ENCODE measurements at places on chromosomes 13 and 19.
A peak's percentile ranks its signal among the peaks of the same experiment; 100 is the strongest.

DNA sequence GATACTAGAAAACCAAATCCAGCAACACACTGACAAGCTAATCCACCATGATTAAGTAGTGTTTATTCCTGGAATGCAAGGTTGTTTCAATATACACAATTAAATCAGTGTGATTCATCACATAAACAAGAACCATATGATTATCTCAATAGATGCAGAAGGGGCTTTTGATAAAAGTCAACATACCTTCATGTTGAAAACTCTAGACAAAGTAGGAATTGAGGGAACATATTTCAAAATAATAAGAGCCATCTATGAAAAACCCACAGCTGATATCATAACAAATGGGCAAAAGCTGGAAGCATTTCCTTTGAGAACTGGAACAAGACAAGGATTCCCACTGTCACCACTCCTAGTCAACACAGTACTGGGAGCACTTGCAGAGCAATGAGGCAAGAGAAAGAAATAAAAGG is 213.6 kb upstream of the CSNK1A1L start:
- H3K4me1 ChIP-seq = no peaks in the 10 kb centered on the region
- H3K27me3 ChIP-seq = no peaks in the 10 kb centered on the region
- H3K4me3 ChIP-seq = no peak overlapping the region
- no peaks in the 10 kb centered on the region for H3K36me3 ChIP-seq
- no peak overlapping the region for H3K27ac ChIP-seq
- DNase-seq = no peak

DNA sequence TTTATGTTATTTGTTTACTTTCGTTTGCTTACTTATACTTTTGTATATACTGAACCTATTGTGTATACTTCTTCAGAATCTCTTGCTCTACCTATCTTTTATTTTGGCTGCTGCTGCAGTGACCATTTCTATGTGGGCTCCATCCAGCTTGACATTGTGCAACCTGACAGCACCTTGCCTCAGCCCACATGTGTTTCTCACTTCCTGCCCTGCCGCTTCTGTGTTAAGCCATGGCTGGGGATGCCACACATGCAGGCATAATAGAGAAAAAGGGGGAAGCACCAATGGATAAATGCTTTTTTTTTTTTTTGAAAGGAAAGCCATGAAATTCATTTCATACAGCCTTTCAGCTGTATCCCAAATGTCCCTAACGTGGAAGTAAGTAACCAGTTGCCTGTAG is 147.6 kb downstream of the RBM26 start:
- no peak overlapping the region for H3K27ac ChIP-seq
- no peak for DNase-seq
- H3K4me3 ChIP-seq = no peak overlapping the region
- H3K27me3 ChIP-seq = no peaks in the 10 kb centered on the region
- H3K4me1 ChIP-seq = no peaks in the 10 kb centered on the region

DNA sequence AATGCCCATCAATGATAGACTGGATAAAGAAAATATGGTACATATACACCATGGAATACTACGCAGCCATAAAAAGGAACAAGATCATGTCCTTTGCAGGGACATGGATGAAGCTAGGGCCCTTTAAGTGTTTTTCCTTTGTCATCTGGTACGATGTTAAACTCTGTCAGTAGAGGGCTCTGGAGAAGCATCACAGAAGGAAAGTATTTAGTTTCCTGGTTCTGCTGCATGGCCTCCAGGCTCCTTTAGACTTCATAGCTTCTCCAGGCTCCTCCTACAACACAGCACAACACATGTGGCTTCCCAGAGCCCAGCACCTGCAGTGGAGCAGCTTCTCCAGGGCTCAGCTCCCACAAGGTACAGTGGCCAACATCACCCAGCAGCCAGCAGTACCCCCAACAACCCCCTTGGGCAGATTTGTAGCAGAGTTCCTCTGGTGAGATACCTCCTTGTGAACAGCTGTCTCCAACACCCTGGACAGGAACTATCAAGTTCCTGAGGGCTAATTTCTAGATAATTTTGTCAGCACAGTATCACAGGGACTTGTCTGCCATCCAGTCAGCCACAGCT is 63.4 kb downstream of the KCTD12 start:
- no peak for DNase-seq
- H3K36me3 ChIP-seq = no peaks in the 10 kb centered on the region
- H3K27me3 ChIP-seq = no peaks in the 10 kb centered on the region
- no peak overlapping the region for H3K27ac ChIP-seq
- peaks cover 4% of the 10 kb centered on the region for H3K4me1 ChIP-seq
- H3K4me3 ChIP-seq = no peak overlapping the region

GRCh38 chr13:112981451-112981850 is 12.4 kb downstream of the MCF2L start:
- no peaks in the 10 kb centered on the region for H3K27me3 ChIP-seq
- H3K4me3 ChIP-seq = no peak overlapping the region
- DNase-seq = no peak
- H3K36me3 ChIP-seq = no peaks in the 10 kb centered on the region
- H3K4me1 ChIP-seq = peaks cover 4% of the 10 kb centered on the region

- H3K4me1 ChIP-seq = peaks cover 15% of the 10 kb centered on the region
- no peak overlapping the region for H3K27ac ChIP-seq
- H3K4me3 ChIP-seq = no peak overlapping the region
- no peak for DNase-seq
- no peaks in the 10 kb centered on the region for H3K27me3 ChIP-seq
These were observed 268.8 kb downstream of the DLEU7 start for GRCh38 chr13:50574731-50575130.

DNA sequence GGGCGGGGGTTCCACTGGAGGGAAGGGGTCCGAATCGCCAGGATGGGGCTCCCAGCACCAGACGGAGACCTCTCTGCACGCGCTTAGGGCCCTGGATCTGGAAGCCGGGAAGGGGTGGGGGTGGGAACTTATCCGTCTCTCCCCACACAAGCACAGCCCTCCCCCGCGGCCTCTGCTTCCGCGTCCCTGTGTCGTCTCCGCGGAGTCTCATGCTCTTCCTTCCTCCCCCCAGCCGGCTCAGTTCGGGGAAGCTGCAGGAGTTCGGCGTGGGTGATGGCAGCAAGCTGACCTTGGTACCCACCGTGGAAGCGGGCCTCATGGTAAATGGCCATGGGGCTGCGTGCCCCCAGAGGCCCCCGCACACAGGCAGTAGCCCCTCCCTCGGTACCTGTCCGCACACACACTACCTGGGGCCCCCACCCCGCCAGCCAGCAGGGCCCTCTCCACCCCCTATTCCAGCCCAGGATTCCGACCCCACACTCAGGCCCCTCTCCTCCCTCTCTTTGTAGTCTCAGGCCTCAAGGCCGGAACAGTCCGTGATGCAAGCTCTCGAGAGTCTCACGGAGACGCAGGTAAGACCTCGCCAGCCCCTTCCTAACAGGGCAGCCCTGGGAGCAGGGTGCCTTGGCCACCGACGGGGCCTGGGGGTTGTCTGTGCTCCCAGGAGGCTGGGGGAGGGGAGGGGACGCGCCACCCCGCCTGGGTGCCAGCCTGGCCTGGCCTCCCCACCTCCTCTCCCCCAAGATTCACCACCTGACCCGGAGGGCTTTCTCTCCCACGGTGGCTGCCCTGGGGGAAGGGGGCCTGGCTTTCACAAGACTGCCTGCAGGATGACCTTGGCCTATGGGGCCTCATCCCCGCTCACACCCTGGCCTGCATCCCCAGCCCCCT is 3.2 kb downstream of the MIDN start:
- peak; percentile 82 for DNase-seq
- peaks cover 30% of the 10 kb centered on the region for H3K36me3 ChIP-seq
- H3K27me3 ChIP-seq = no peaks in the 10 kb centered on the region
- peaks cover 11% of the 10 kb centered on the region for H3K4me1 ChIP-seq

DNA sequence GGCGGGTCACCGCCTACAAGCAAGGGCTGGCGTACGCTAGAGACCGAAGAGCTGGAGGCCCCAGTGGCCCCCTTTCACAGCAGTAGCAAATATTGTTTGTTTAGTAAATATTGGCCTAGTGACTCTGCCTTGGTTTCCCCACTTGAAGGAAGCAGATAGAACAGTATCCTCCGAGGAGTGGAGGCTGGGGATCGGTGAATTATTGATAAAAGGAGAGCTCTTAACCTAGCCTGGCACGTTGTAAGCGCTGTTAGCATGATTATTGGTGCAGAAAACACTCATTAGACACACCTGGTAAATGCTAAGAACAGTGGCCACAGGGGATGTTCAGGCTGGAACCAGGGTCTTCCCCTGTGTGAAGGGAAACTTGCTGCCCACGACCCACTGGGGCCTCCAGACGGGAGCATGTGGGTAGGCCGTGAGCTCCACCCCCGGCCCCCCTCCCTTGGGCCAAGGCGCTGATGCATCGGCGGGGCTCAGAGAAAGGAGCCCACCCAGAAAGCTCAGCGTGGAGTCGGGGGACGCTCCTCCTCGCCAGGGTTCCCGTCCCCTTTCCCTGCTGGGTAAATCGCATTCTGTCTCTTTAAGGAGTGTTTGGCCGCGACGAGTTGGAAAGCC is 2.3 kb downstream of the IER2 start:
- DNase-seq = no peak
- H3K36me3 ChIP-seq = no peaks in the 10 kb centered on the region
- H3K4me1 ChIP-seq = peaks cover 16% of the 10 kb centered on the region
- H3K4me3 ChIP-seq = peak overlapping the region; percentile 42
- peak overlapping the region; percentile 97 for H3K27ac ChIP-seq
- no peaks in the 10 kb centered on the region for H3K27me3 ChIP-seq

GRCh38 chr19:33124207-33125098 is 7.5 kb upstream of the WDR88 start:
- peak overlapping the region; percentile 22 for H3K27ac ChIP-seq
- H3K36me3 ChIP-seq = peaks cover 17% of the 10 kb centered on the region
- no peaks in the 10 kb centered on the region for H3K27me3 ChIP-seq
- H3K4me3 ChIP-seq = no peak overlapping the region
- no peaks in the 10 kb centered on the region for H3K4me1 ChIP-seq

DNA sequence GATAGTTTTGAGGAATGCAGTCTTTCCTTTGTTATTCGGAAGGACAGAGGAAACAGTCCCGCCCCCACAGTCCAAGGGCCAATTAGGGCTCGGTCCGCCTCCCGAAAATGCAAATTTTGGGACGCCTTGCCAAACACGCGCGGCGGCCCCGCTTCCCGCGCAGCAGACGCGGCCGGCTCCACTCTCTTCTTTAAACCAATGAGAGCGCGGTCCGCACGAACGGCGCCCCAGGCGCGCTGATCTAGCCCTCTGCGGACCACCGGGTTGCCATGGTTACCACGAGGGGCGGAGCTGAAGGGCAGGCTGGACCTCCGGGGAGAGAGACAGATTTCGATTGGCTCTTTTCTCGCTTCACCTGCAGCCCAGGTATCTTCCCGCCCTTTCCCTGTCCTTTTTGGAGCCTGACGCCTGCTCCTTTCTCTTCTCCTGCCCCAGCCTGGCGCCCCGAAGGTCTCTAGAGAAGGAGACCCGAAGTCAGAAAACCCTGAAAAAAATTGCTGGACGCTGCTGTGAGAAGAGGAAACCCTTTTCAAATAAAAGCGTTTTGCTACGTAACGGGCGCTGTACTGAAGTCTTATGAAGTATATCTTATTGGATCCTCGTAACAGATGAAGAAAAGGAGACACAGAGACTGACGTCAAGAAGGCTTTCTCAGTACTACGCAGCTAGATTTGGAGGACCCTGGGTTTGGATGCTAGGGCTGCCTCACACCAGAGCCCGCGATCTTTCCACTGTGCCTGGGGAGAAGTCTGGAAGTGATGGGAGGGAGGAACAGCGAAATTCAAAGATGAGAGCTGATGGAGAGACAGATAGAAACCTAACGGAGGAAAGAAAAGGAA is 2.0 kb downstream of the PTH2 start:
- H3K27ac ChIP-seq = no peak overlapping the region
- H3K36me3 ChIP-seq = no peaks in the 10 kb centered on the region
- H3K4me1 ChIP-seq = peaks cover 15% of the 10 kb centered on the region
- DNase-seq = peak; percentile 81
- no peak overlapping the region for H3K4me3 ChIP-seq

- peaks cover 88% of the 10 kb centered on the region for H3K36me3 ChIP-seq
- H3K4me1 ChIP-seq = peaks cover 12% of the 10 kb centered on the region
- DNase-seq = peak; percentile 51
- no peak overlapping the region for H3K4me3 ChIP-seq
These were observed 12.1 kb downstream of the HNRNPUL1 start for GRCh38 chr19:41276231-41276630.

DNA sequence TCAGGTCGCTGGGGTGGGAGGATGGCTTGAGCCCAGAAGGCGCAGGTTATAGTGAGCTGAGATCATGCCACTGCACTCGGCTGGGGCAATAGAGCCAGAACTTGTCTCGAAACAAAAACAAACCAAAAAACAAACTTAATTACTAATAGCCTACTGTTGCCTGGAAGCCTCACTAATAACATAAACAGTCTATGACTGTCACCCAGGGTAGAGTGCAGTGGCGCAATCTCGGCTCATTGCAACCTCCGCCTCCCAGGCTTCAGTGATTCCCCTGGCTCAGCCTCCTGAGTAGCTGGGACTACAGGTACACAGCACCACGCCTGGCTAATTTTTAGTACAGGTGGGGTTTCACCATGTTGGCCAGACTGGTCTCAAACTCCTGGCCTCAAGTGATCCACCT is 18.0 kb downstream of the CATSPERD start:
- H3K36me3 ChIP-seq = no peaks in the 10 kb centered on the region
- H3K4me1 ChIP-seq = no peaks in the 10 kb centered on the region
- H3K27ac ChIP-seq = no peak overlapping the region
- no peak for DNase-seq
- no peaks in the 10 kb centered on the region for H3K27me3 ChIP-seq

DNA sequence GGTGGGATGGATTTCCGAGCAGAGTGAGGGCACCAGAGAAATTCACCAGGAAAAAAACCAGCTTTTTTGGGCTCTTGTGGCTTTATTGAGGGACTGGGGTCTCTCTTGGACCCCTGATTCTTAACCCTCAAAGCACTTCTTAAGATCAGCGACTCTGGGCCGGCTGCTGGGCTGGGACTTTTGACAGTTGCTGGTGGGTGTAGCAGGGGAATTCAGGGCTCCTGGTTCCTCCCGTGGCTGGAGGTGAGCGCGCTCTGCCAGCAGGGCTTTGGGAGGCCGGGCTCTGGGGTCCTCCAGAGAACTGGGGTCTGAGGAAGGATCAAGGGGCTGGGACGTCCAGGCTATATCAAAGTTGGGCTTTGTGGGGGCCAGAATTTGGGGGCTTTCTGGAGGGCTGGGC is 3.3 kb downstream of the CRB3 start:
- no peak for DNase-seq
- H3K36me3 ChIP-seq = no peaks in the 10 kb centered on the region
- no peak overlapping the region for H3K27ac ChIP-seq
- H3K4me3 ChIP-seq = no peak overlapping the region
- no peaks in the 10 kb centered on the region for H3K4me1 ChIP-seq

- no peak for DNase-seq
- no peak overlapping the region for H3K4me3 ChIP-seq
- H3K27ac ChIP-seq = no peak overlapping the region
- no peaks in the 10 kb centered on the region for H3K36me3 ChIP-seq
- peaks cover 4% of the 10 kb centered on the region for H3K4me1 ChIP-seq
These were observed 1.9 kb upstream of the BCL3 start for GRCh38 chr19:44746616-44746945.

- no peak overlapping the region for H3K4me3 ChIP-seq
- no peaks in the 10 kb centered on the region for H3K36me3 ChIP-seq
- H3K4me1 ChIP-seq = no peaks in the 10 kb centered on the region
- DNase-seq = no peak
These were observed 1787.3 kb downstream of the SLITRK5 start for GRCh38 chr13:89458456-89458855.

DNA sequence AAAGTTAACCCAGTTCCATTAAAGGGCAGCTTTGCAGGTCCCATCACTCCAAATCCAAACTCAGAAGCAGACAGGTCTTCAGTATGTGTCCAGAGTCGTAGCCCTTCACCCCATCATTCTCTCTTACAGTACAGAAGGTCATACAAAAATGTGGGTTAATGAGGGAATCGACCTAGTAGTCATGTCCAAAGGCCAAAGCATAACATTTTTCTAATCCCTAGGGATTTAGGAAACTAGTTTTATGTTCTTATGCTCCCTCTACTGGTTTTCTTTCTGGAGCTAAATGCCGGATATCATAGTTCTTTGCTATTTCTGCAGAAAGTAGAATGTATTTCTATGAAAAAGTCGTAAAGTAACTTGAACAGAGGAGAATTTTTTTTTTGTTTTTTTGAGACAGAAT is 72.2 kb downstream of the DHRS12 start:
- DNase-seq = peak; percentile 82
- H3K4me1 ChIP-seq = no peaks in the 10 kb centered on the region
- H3K36me3 ChIP-seq = peaks cover 4% of the 10 kb centered on the region

Measured in cardiac muscle cell (in vitro differentiated cells and primary cell).